ENCODE measurements at places on chromosomes 13 and 19.

DNA sequence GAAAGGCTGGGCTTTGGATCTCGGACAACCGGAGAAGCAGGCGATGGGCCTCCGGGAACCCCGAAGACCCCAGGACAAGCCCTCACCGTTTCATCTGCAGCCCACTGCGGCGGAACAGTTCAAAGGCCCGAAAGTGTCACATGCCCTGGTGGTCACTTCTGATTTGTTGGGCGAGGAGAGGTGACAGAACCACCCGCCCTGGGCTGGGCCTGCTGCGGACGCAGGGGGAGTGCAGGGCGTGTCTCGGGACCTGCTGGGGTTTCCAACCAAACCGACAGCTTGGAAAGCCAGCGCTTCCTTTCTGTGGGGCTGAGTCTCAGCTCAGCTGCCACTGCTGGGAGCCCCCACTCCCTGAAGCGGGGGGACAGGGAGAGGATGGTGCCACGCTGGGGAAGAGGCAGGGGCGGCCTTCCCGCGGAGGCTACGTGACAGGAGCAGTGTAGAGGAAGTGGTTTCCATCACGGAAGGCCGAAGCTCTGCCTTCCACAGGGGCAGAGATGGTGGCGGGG, 22.8 kb upstream of the ZBTB7A start:
- DNase-seq, result no peak

- DNase-seq, result no peak
These were observed 6.4 kb upstream of the PDE4C start for GRCh38 chr19:18232540-18233223.

DNA sequence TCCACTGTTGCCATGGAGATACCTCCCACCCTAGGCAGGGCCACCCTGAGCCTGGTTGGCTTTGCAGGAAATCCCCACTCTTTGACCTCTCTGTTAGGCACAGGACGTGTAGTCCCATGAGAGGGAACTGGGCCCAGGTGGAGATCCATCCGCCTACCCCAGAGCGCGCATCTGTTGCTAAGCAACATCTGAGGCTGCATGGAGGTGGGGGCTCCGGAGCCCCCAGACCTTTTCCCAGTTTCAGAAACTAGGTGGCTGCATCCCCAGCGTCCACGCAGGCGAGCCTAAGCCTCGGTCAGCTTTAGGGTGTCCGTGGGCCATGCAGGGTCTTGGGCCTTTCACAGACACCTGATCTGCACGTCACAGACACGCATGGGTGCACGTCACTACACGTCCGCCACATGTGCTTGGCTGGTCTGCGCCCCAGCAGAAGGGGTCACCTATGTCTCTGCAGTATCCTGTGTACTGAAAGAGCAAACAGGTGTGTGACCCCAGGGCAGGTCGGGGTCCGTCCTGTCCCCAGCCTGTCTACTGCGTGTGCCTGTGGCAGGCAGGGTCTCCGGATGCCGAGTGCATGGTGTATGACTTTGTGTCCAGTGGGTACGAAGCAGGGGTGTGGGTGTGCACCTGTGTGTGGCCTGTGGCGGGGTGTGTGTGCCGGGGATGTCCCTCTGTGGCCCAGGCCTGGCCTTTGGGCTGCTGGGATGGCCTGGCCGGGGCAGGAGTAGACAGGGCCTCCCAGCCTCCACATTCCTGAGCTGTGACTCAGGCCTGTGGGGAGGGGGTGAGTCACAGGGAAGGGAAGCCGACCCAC, 4.1 kb upstream of the CIRBP start:
- no peak for DNase-seq

GRCh38 chr13:77325371-77325980, 1.4 kb downstream of the MYCBP2 start:
- DNase-seq, result no peak

- DNase-seq, result peak; percentile 33
These were observed 434 bp upstream of the FNDC3A start for GRCh38 chr13:48975101-48975855.

- DNase-seq, result no peak
These were observed 79.7 kb downstream of the STARD13 start for GRCh38 chr13:33205804-33206221.

DNA sequence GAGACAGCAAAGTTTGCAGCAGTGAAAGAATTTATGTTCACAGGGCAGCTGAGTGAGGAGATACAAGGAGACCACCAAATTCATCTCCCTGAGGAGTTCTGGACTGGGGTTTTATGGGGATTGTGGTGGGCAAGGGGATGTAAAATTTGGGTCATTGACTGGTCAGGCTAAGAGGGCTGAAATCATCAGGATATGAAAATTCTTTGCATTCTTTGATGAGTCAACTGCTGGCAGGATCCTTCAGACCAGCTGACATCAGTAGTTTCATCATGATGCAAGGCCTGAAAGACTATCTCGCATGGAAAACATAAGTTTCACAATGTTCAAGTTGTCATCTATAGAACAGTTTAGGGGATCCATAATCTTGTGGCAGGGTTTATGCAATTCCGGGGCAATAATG, 869.5 kb upstream of the PCDH9 start:
- DNase-seq, result no peak

DNA sequence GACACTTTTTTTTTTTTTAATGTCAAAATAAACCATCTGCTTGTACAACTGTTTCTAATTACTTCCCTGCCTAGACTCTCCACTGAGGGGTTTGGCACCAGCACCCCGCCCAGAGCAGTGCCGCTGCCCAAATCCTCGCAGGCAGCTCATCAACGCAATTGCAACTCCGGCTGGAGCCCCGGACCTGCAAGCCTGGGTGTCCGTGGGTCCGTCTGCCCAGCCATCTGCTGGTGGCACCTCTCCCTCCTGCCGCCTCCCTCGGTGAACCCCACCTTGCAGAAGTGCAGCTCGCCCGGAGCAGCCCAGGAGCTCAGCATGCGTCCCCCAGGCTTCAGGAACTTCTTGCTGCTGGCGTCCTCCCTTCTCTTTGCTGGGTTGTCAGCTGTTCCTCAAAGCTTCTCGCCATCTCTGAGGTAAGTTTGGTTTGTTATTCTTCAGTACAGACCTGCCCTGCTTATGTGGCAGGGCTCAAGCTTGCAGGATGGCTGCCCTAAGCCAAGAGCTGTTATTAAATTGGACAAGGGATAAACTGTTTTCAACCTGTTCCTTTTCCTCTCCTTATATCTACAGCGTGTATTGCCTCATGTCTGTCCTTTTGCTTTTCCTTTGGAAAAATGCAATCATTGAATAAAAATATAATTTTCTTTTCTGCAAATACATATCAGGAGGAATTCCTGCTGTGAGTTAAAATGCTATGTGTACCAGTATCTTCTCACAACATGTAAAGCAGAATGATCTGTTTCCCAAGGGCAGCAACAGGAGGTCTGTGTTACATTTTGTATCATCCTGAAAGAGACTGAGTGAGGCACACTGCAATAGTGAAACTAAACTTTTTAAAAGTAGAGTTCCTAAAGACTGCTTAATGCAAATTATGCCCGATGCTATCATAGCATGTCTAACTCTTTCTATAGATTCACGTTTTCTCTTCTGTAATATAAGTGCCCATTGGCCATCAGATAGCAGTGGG, at the start of gene ITGBL1:
TSS of gene ITGBL1 (plus strand) at position 157 of the 967 bp plus-strand sequence. CDS start at position 316, 159 bp downstream.
- no peak for DNase-seq

GRCh38 chr19:17468302-17469091, 1.8 kb upstream of the SLC27A1 start:
- DNase-seq, result peak; percentile 63

DNA sequence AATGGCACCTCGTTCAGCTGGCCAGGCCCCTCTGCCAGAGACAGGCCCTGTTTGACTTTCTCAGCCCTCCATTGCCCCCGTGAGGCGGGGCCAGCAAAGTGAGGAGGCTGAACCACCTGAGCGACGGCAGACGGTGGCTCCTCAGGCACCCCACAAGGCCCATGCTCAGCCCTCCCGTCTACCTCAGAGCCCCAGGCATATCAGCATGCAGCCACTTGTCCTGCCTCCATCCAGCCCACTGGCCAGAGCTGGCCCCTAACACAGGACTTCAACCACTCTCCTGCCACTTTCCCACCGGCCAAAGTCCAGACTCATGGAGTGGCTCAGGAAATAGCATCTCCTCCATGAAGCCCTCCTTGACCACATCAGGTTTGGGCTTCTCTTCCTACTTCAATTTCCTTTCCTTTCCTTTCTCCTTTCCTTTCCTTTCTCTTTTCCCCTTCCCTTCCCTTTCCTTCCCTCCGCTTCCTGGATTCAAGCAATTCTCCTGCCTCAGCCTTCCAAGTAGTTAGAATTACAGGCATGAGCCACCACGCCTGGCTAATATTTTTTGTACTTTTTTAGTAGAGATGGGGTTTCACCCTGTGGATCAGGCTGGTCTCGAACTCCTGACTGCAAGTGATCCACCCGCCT, 9.3 kb downstream of the SLC7A10 start:
- DNase-seq, result no peak

- no peak for DNase-seq
These were observed 10.7 kb upstream of the MCF2L start for GRCh38 chr13:112958127-112958989.

- DNase-seq, result no peak
These were observed 21.0 kb upstream of the FBL start for GRCh38 chr19:39867133-39867532.

GRCh38 chr19:861141-861755, 1.8 kb downstream of the CFD start:
- no peak for DNase-seq

DNA sequence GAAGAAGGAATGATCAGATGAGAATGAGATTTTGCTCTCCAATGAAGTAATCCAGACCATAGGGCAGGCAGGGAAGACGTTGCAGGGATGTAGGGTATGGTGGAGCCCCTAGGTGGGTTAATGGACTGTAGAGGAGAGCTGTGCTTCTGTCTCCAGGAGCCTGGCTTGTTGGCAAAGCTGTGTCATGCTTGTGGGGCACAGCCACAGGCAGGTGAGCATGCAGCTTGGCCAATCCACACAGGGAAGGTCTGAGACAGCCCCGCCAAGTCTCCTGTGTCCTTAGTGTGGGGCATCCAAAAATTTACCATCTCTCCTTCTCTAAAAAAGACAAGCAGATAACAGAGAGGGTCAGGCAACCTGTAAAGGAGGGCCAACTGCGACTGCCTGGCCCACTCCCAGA, 71.4 kb upstream of the FLT1 start:
- no peak for DNase-seq

- DNase-seq, result no peak
These were observed 6.2 kb downstream of the SIGLEC14 start for GRCh38 chr19:51640386-51640785.

All from hypothalamus (tissue), 51 donors.